ENCODE measurements at places on chromosomes 1 and 21.

GRCh38 chr21:45336870-45337269 lies 49.2 kb upstream of the POFUT2 start:
- DNase-seq: no peak

- no peak for DNase-seq
Measured at GRCh38 chr1:70290218-70290617, 64.3 kb downstream of the ANKRD13C start.

- DNase-seq: no peak
Measured at GRCh38 chr1:109371341-109371739, 26.4 kb downstream of the SORT1 start.

DNA sequence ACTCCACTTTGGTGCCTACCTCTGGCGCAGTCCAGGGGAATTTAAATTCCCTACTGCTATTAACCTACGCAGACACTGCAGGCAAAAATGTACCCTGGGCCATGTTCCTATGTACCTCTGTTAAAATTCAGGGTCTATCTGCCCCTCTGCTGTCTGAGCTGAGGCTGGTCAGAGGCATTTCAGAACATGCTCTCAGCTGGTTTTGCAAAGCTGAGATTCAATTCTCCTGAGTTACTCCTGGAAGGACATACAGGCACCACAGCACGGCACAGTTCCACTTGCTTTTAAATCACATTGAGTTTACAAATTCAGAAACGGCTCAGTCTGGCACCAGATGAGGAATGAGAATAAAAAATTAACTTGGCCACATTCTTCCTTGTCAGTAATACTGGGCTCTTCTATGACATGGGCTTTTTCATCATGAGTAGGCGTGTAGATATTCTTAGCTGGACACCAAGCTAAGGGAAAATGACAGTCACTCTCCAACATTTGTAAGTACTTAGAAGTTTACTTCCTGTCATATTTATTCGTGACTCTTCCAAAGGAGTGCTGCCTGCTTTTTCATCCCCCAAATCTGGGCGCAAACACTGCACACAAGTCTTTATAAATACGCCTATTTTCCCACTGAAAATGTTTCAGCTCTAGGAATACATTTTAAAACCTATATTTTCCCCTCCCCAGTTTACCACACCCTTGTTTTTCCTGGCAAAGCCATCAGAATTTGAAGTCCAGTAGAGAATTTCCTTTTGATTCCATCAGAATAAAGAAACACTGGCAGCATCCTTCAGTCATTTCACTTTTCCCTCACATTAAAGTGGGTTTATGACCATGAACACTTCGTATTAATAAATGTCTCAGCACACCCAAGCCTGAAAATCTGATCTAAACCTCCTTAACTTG lies 1.9 kb downstream of the C1orf198 start:
- no peak for DNase-seq

DNA sequence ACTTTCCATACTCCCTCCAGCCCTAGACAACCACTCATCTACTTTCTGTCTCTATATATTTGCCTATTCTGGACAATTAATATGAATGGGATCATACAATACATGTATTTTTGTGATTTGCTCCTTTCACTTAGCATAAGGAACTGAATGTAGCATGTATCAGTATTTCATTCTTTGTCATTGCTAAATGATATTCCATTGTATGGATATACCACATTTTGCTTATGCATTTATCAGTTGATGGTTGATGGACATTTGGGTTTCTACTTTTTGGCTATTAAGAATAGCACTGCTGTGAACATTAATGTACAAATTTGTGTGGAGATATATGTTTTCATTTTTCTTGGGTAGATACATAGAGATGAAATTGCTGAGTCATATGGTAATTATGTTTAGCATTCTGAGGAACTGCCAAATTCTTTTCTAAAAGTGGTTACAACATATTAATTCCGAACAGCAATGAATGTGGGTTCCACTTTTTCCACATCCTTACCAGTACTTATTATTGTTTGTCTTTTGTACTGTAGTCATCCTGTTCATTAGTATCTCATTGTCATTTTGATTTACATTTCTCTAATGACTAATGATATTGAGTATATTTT lies 121.0 kb downstream of the LRRC40 start:
- DNase-seq: no peak

DNA sequence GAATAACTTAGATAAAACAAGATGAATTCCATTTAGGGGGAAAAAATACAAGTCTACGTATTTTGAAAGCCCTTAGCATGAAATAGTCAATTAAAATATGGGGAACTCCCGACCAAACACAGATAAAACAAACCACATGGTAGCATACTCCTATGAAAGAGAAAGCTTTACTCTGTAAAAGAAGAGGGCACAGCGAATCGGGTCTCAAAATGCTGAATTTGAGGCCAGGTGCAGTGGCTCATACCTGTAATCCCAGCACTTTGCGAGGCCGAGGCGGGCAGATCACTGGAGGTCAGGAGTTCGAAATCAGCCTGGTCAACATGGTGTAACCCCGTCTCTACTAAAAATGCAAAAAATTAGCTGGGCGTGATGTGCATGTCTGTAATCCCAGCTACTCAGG lies 116.9 kb upstream of the TIAM1 start:
- DNase-seq: no peak

GRCh38 chr1:41649396-41650027 lies 165.0 kb upstream of the EDN2 start:
- DNase-seq: no peak

DNA sequence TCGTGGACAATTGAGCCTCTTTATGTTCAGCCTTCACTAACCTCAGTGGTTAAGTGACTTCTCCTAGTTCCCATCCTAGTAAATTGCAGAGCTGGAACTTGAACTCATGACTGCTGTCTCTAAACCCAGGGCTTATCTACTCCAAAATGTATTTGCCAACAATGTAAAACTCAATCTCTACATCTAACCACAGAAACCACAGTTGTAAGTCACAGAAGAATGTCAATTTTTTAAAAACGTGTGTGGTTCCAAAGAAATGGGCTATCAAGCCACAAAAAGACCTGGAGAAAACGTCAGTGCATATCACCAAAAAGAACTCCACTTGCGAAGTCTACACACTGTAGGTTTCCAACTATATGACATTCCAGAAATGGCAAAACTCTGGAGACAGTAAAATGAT lies 172.6 kb upstream of the HMCN1 start:
- DNase-seq: no peak

- no peak for DNase-seq
Measured at GRCh38 chr1:220684890-220685289, 5.3 kb upstream of the C1orf115 start.

DNA sequence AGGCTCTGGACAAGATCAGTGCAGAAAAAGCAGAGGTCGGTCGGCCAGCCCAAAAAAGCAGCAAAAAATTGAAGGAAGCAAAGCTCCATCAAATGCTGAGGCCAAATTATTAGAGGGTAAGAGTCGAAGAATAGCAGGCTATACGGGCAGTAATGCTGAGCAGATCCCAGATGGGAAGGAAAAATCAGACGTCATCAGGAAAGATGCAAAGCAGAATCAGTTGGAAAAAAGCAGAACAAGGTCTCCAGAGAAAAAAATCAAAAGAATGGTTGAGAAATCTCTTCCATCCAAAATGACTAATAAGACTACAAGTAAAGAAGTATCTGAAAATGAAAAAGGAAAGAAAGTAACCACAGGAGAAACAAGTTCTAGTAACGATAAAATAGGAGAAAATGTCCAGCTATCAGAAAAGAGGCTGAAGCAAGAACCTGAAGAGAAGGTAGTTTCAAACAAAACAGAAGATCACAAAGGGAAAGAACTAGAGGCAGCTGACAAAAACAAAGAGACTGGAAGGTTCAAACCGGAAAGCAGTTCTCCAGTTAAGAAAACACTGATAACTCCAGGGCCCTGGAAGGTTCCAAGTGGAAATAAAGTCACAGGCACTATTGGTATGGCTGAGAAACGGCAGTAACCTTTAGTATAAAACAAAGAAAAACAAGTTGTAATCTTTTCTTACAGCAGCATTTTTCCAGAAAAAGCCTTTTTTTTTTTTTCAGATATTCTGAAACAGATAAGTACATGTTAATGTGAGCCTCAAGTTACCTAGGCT lies 75.7 kb downstream of the PHTF1 start:
- DNase-seq: no peak

DNA sequence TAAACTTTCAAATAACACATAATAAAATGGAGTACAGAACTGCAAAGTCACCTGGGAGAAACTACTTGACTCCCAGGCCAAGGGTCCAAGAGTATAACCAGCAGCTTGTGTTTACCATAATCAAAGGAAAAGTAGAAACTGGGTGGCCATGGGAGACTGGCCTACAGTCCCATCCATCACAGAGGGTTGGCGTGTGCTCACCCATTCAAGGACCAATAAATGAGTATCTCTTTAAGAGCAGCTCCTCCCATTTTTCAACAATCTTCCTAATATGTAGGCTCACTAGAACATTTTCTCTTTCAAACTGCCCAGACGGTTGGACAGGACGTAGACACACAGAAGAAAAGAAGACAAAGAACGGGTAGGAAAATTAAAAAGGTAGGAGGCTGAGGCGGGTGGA lies at the start of gene FMO3:
FMO3 (plus strand) TSS at position 302 of the 400 bp plus-strand sequence. CDS start 1,754 bp downstream, outside the sequence.
- no peak for DNase-seq

GRCh38 chr1:156496211-156496761 lies 4.3 kb downstream of the MEF2D start:
- no peak for DNase-seq

- DNase-seq: no peak
Measured at GRCh38 chr1:208026880-208027438, 116.0 kb upstream of the CD34 start.

DNA sequence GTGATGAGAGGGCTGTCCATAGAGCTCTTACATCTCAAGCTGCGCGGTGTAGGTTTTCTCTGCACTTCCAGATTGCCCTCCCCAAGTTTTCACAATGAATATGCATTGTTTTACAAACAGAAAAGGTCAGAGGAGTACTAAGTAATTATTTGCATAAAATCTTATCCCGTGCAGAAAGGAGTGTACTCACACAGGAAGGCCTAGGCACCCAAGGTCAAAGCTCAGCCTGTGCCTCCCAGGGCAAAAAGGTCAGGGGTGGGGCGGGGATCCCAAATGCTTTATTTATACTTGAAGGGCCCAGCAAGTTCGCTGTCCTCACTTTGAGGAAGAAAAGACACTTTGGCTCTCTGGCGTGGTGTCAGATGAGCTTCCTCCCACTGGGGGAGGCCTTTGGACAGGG lies 10.3 kb upstream of the KCNE1 start:
- peak; percentile 37 for DNase-seq

DNA sequence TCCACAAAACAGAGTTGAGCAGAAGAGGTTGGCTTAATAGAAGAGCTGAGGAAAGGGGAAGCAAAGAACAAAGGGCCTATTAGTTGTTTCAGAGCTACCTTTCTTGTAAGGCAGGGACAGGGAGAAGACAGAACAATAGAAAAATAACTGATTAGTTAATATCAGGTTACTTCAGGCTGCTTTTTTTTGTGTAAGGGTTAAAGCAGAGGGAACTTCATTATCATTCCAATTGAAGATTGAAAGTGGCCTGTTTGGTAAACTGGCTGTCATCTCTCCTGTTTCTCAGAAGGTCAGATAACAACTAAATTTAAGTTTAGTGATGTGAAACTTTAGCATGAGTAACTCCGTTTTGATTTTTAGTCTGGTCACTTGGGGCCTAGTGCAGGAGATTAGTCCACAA lies 22.3 kb downstream of the CDC42 start:
- DNase-seq: no peak

DNA sequence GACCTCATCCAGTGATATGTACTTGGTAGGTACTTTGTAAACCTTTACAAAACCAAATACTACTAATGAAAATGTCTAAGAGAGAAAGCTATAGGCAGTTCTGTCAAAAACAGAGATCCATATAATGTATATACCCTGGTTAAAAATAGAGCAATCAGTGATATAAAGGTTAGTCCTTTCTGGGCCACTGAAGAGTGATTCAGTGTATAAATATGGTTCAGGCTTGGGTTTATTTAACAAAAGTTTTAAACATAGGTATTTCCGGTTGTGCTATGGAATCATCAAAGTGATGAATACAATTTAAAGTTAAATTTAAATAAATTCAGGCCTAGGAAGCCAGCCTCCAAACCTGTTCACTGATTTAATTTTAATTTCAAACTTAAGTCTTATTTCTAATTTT lies 108.4 kb upstream of the DMRTA2 start:
- DNase-seq: no peak
